Femur (tissue), 1 donor: ENCODE measurements at places on chromosomes 6 and 20.

DNA sequence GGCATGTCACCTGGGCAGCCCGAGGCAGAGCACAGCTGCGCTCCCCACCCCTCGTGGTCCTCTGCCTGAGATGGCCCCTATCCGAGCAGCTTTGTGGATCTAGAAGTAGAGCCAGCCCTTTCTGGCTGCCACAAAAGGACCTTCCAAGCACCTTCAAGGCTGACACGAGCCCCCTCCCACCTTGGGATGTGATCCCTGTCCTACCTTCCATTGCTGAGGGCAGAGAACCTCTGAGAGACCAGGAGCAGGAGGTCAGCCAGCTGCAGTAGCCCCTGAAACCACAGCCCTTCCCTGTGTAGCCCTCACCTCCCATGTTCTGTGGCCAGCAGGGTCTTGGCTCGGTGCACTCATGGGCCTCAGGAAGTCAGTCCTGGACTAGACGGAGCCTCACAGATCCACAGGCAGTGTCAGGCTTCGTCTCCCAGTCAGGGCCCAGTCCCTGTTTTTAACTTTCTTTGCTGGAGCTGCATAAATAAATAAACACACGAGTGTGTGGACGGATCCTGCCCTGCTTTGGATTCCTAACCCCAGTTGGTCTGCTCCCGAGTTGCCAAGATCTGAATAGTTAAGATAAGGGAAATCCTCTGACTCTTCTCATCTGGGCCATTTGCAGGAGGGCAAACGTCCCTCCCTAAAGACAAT, 507.7 kb downstream of the PREX1 start:
- DNase-seq: no peak

GRCh38 chr20:10530883-10531282, 95.8 kb downstream of the SLX4IP start:
- DNase-seq: no peak

DNA sequence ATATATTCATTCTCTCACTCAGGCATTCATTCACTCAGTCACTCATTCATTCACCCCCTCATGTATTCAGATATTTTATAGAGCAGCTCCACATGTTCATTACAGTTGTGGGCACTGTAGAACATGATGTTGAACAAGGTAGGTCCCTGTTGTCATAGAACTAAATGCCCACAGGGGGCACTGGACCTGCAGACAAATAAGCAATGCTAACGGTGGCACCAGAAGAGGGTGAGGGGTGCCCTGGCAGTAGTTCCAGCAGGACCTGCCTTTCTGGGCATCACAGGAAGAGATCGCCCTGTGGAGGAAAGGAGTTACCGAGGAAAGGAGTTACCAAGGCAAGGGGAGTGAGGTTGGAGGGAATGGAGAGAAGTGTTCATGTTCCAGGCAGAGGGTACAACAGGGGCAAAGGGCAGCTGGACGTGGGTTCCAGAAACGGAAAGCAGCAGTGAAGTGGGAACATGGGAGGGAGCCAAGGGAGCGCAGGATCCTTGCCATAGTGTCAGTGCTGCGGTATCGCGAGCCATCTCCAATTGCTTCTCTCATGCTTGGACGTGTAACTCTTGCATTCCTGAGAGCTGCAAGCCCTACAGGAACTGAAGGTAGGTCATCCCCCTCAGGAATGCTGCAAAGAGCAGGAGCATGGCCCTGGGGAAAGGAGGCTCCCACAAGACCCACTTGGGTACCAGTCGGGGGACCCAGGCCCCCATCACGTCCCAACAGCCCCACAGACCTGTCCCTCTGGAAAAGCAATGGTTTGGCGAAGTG, 128.2 kb downstream of the EDN3 start:
- no peak for DNase-seq

DNA sequence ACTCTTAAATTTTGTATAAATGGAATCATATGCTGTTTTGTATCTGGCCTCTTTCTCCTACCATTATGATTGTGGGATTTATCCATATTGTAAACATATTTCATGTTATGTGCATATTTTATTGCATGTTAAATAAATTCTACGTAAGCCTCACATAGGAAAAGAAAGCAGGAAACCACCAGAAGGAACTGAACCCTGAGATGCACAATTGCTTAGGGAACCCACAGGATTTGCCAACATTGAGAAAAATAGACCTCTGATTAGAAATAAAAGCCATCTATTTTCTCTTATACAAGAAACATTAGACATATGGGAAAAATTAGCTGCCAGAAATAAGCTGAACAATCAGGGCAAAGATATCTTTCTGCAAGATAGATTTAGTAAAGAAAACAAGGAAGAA, 111.2 kb upstream of the CARMIL1 start:
- no peak for DNase-seq

DNA sequence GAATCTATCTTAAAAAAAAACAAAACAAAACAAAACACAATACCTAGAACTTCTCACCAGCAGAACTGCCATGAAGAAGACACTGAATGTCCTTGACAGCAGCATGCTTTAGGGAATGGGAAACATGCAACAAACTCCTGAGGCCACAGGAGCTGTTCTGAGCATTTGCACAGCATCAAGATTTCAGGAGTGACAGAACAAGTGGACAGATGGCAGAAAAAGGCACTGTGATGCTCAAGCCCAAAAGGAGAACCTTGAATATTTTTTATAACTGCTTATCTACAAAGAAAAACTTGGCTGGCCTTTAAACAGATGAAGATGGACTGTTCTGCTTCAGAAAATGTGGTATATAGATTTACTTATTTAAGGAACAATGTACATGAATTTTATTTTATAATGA, 158.9 kb downstream of the RALGAPA2 start:
- no peak for DNase-seq

- DNase-seq: no peak
Observed at GRCh38 chr6:124719913-124720312, 242.3 kb upstream of the RNF217 start.

GRCh38 chr6:111339294-111339693, 143.7 kb downstream of the REV3L start:
- DNase-seq: no peak

GRCh38 chr6:116399287-116399686, 28.5 kb downstream of the DSE start:
- DNase-seq: no peak

GRCh38 chr6:167684276-167685104, 142.2 kb upstream of the AFDN start:
- DNase-seq: peak; percentile 18

DNA sequence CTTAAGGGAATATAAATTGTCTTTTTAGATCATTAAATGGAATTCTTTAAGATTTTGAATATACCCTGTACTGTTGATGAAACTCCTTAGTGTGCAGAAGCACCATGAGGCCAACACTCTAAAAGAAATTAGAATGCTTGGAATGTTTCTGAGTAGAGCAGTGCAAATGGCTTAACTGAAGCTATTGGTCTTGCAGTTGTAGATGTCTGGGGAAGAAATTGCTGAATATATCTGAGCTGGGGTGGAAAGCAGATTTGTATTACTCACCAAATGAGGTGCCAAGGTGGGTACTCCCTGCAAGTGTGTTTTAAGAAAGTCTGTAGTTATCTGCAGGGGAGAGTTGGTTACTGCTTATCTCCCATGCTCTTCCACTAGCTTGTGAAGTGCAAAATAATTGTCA, 119.0 kb downstream of the ADGRG6 start:
- no peak for DNase-seq

- peak; percentile 78 for DNase-seq
Observed at GRCh38 chr20:46056970-46057855, 28.2 kb downstream of the SLC12A5 start.

- no peak for DNase-seq
Observed at GRCh38 chr6:128233531-128233930, 286.9 kb downstream of the PTPRK start.

- no peak for DNase-seq
Observed at GRCh38 chr6:158415666-158416065, 103.4 kb downstream of the TULP4 start.

GRCh38 chr6:38345586-38345985, 294.1 kb downstream of the BTBD9 start:
- DNase-seq: no peak

DNA sequence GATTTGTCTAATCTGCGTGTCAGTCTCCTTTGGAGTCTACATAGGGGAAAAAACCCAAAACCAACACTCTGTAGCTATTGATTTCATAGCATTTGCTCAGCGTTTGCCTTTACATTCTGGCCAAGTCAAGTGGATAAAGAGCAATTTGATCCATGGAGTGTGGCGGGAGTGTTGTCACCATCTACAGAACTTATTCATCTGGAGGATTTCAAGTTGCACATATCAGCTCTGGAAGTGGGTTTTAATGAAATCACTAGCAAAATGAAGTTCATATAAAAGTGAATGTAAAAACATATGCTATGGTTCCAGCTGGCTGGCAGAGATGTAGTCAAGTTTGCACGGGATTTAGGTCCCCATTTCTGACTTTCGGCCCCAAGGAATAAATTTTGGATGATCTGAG, 219.7 kb upstream of the SUPT3H start:
- no peak for DNase-seq

DNA sequence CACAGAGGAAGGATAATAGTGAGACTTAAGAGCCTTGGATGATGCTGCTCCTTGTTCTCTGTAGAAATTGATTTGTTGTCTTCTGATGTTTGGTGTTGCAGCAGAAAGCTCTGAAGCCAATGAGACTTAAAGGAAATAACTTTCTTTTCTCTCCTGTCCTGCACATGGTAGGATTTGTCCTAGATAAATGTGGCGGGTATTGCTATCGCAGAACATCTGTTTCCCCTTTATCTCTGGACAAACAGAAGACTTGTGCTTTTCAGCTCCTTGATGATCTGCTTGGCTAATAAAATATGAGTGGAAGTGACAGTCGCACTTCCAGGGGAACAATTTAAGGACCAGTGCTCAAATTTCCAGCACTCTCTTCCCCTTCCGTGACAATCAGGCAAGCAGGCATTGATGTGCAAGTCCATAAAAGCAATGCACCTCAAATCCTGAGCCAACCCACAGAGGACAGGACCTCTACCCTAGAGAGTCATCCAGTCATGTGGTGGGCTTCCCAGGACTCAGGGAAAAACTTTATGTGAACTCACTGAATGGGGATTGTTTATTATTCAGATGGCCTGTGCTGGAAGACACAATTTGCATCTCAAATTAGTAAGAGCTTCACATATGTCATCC, 9.9 kb upstream of the NCR2 start:
- DNase-seq: no peak

DNA sequence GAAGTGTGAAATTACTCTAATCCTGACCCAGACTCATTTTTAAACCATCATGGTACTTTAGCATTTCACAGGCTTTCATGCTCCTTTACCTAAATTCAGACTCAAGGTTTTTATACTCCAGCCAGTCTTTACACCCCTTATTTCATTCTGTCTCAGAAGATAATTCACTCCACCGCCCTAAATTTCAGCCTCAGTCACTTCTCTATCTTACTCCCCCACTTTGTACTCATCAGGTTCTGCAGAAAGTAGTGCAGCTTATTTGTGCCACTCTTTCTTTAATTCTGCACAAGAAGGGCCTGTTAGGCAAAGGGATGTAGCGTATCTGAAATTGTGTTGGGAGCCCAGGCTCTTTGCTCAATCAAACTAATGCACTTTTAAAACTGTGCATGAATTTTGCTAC, 205.5 kb downstream of the ARHGAP18 start:
- DNase-seq: no peak

DNA sequence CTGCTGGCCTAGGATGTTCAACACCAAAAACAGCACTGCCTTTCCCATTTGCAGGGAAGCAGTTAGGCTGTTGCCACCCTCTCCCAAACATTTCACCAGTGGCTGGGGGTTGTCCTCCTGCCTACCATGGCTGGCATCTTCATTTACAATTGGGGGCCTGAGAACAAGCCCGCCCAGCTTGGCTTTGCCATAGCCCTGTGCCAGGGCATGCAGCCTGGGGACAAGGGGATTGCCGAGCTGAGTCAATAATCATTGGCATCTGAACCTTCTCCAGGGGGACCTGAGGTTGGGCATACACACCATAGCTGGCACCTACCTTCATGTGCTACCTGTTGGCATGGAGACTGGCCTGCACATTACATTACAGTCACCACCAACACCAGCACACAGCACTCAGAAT, 345.1 kb downstream of the KHDRBS2 start:
- no peak for DNase-seq

DNA sequence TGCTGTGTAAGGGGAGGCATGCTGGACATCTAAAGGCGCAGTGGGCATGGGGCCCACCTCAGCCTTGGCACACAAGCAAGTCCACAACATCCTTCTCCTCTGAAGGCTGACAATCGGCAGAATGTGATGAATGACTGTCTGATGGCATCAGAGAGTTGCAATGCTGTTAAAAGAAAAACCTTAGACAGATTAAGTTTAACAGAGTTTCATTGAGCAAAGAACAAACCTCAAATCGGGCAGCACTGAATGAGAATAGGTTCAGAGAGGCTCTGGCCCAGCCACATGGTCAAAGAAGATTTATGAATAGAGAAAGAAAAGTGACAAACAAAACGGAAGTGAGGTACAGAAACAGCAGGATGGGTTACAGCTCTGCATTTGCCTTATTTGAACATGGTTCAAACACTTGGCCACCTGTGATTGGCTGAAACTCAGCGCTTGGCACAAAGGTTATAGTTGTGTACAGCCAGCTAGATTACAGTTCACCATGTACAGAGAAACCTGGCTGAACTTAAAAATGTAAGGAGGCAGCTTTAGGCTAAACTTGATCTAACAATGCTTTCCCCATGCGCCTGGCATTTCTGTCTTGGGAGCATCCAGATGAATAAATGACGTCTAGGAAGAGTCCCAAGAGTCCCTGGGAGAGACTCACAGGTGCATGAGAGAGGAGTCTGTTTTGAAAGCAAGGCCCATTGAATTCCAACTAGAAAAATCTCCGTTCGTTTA, 98.3 kb upstream of the IYD start:
- DNase-seq: no peak

GRCh38 chr6:150238846-150239407, 96.1 kb downstream of the PPP1R14C start:
- DNase-seq: no peak

GRCh38 chr6:107342144-107342543, 117.2 kb downstream of the PDSS2 start:
- no peak for DNase-seq
